ENCODE measurements at places on chromosomes 16 and 17.

- DNase-seq, result no peak
These were observed 553.2 kb downstream of the MAF start for GRCh38 chr16:79047337-79047736.

DNA sequence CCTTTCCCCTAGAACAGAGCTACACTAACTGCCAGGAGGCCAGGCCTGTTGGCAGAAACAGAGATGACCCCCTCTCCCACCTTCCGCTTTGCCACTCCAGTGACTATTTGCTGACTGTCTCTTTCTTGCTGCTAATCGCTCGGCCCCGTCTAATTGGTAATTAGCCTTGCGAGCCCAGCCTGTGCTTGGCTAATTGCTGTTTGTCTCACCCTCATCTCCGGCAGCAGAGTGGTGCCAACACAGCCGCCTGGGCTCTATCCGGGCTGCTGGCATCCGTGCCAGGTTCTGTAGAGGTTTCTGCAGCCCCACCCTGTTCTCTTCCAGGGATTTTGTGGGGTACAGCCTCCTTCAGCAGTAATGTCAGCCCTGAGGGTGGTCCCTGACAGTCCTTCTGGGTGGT lies 27.4 kb upstream of the PHB1 start:
- DNase-seq, result no peak

- peak; percentile 78 for DNase-seq
These were observed 507 bp downstream of the SERPINF1 start for GRCh38 chr17:1762233-1762900.

GRCh38 chr17:56172517-56172982 lies 19.3 kb downstream of the ANKFN1 start:
- no peak for DNase-seq

DNA sequence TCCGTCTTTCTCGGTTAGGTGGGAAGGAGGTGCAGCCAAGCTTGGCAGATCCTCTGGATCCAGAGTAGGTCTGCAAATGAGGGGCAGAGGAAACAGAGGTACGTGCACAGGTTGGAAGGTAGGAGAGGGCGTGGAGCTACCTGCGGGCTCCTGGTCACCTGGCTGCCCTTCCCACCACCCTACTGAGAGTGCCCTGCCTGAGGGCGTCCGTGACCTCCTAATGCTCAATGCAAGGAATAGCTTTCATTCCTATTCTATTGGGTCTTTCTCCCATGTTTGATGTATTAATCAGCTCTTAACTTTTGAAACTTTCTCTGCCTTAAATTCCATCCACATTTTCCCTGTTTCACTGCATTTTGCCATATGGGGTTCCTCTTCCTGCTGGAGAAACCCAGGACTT lies 44.6 kb downstream of the MYH13 start:
- DNase-seq, result no peak

- no peak for DNase-seq
These were observed 49.6 kb upstream of the RPL38 start for GRCh38 chr17:74153821-74154430.

- DNase-seq, result no peak
These were observed 1080.1 kb upstream of the RBFOX1 start for GRCh38 chr16:6252541-6252940.

DNA sequence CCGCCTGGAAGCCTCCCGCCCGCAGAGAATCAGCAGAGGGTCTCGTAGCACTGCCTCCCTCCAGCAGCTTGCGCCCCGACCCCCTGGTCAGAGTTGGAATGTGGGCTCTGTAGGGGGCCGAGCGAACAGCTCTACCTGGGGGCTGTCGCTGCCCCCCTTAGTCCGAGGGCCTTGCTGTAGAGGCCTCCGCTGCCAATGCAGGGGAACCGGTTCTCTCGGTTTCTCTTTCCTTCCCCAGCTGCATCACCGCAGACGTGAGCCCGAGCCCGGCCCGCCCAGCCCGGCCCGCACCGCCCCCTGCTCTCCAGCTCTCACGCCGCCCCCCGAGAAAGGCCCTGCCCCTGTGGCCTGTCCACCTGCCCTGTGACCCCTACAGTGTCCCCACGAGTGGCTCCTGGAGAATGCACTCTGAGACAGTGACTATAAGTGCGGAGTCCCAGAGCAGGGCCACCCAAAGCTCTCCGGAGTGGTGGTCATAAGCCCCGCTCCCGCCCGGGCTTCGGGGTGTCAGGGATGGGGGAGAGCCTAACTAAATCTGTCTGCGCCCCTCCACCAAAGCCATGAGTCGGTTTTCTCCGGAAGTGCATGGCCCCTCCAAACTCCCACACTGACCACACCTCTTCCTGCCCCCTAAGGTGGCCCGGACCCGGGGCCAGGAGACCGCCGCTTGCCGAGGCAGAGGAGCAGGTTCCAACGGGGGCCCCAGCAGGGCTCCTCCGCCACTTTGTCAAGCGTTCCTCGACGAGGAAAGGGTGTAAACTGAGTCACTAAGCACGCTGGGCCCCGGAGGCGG lies 1.7 kb downstream of the ARHGAP27 start:
- no peak for DNase-seq

- DNase-seq, result no peak
These were observed 33.3 kb downstream of the NDEL1 start for GRCh38 chr17:8468980-8469379.

DNA sequence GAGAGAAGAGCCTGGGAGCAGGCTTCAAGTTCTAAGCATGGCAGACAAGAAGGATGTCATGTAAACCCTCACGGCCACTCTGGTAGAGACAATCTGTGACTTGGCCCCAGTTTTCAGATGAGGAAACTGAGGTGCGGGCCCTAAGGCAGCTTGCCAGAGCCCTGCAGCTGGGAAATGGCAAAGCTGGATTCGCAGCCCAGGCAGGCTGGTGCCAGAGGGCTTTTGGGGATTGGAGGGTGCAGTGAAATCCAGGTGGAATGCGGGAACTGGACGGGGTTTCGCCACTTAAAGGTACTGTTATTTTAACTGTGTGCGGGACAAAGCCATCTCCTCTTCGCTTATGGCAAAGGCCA lies 477 bp upstream of the OSGIN1 start:
- DNase-seq, result no peak

DNA sequence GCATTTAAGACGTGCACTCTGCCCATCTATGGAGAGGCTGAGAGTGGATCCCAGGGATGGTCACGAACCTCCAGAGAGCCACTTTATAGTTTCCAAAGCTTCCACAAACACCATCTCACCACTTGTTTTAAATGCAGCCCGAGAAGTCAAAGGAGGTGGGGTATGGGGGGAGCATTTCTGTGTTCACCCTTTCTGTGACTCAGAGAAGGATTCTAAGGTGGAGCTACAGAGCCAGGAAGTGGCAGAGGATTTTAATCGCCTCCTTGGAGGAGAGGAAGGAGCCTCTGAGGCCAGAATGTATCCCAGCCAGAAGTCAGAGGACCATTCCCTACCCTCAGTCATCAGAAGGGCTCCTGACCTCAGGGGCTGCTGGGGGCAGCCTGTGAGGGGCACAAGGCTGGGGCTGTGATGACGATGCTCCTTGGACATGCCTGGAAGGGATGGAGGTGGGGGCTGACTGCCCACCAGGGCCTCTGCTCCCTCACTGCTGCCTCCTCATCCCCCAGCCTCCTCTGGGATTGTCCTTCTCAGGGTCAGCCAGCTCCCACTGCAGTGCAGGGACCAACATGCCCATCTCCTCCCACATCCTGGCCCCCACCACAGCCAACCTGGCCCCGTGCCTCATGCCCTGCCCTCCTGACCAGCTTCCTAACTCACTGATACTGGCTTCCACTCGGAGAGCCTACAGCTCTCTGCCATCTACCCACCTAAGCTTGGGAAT lies 2.8 kb downstream of the XYLT2 start:
- no peak for DNase-seq

DNA sequence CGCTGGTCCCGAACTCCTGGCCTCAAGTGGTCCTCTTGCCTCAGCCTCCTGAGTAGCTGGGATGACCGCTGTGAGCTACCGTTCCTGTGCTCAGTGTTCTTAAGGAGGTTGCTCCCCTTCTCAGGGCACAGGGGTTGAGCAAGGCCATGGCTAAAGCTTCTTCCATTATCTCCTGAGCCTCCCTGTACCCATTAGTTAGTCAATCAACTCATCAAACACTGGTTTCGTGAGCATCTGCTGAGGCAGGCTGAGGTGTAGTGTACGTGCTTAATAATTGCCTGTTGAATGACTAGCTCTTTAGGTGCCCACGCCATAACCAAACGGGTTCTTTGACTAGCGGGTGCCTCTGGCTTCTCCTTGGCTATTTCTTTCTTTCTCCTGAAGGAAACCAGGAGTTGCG lies 11.7 kb downstream of the SGCA start:
- DNase-seq, result no peak

DNA sequence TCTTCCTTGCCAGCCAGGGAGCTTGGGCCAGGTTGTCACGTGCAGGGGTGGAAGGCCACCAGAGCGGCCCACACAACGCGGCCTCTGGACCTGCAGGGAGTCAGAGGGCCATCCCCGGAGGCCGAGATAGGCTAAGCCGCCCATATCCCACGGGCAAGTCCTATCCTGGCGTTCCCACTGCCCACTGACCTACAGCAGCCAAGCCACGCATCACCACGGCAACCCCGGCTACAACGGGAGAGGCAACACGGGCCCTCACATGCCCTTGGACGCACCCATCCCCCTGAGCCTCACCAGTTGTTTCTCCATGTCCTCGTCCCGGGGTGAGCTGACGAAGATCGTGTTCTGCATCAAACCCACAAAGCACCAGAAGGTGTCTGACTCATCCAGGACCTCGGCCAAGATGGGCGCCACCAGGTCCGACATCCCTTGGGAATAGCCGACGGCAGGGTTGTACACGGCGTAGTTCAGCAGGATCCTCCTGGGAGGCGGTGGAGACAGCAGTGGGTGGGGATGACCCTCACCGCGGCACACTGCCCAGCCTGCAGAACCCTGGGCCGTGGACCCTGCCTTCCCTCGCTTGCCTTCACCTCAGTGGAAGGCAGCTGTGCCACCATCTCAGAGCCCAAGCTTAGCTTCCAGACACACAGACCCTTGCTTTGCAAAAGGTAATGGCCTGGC lies 88.2 kb downstream of the TBC1D16 start:
- DNase-seq, result peak; percentile 24

DNA sequence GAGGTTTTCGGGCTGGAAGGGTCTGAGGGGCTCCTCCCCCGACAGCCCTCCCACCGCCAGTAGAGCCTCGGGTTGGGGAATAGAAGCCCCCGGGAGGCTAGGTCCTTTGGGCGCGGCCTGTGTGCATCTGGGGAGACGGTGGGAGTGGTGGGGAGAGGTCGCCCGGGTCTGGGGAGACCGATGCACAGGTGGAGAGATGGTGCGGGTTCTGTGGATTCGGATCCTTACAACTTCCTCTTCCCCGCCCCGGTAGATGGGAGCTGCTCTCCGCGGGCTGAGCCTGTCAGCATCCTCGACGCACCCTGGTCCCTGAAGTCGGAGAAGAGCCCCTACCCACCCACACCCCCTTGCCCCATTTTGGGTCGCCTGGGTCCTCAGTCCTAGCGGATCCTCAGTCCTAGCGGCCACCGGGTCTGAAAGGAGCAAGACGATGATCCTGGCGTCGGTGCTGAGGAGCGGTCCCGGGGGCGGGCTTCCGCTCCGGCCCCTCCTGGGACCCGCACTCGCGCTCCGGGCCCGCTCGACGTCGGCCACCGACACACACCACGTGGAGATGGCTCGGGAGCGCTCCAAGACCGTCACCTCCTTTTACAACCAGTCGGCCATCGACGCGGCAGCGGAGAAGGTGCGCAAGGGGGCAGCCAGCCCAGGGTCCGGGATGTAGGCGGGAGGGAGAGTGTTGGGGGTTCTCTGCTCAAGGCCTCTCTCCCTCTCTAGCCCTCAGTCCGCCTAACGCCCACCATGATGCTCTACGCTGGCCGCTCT lies 790 bp downstream of the BCKDK start:
- no peak for DNase-seq

GRCh38 chr16:52957199-52957598 lies 95.5 kb downstream of the CHD9NB start:
- no peak for DNase-seq

GRCh38 chr16:51312363-51313150 lies 161.5 kb upstream of the SALL1 start:
- DNase-seq, result no peak

- no peak for DNase-seq
These were observed 22.3 kb downstream of the ADGRG5 start for GRCh38 chr16:57564571-57565270.

DNA sequence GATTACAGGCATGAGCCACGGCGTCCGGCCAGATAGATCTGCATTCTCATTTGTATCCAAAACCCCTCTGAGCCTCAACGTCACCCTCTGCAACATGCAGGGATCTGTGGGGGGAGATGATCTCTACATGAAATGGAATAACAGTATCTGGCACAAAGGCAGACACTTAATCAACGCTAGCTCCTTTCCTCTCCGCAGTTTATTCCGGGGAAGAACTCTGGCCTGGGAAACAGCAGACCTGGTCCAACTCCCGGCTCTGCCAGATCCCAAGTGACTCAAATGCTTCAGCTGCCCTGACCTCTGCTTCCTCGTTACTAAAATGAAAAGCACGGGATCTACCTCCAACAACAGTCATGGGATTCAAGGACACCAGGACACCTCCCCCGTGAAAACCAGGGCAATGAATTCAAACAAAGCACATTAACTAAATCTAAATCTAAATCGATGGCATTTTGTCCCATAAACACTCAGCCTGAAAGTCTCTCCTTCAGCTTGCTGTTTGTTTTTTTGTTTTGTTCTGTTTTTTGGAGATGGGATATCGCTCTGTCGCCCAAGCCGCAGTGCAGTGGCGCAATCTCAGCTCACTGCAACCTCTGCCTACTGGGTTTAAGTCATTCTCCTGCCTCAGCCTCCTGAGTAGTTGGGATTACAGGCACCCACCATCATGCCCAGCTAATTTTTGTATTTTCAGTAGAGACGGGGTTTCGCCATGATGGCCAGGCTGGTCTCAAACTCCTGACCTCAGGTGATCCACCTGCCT lies 78.2 kb downstream of the NXN start:
- DNase-seq, result peak; percentile 78

- DNase-seq, result no peak
These were observed 11.1 kb downstream of the CANT1 start for GRCh38 chr17:78998311-78999055.

DNA sequence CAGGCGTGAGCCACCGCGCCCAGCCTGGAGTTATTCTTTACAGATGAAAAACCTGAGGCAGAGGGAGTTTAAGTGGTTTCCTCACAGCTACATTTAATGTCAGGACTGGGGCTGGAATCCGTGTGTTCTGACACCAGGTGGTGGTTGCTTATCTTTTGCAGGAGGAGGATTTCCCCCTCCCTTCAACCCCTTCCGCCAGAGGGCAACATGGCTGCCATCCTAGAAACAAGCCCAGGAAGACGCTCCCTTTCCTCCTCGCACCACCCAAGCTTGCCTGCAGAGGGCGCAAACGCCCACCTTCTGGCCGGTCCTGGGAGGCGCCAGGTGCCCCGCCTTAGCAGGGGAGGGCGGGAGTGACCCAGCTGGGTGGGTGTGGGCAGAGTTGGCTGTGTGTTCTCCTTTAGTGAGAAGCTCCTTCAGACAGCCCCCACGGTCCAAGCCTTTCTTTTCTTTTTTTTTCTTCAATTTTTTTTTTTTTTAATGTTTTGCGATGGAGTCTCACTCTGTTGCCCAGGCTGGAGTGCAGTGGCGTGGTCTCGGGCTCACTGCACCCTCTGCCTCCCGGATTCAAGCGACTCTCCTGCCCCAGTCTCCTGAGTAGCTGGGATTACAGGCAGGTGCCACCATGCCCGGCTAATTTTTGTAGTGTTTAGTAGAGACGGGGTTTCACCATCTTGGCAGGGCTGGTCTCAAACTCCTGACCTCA lies 9.9 kb upstream of the RAP1GAP2 start:
- peak; percentile 70 for DNase-seq

GRCh38 chr16:61829631-61830030 lies 206.6 kb downstream of the CDH8 start:
- DNase-seq, result no peak

Data from ovary (tissue), 10 donors.